Stimulated activated CD4-positive, alpha-beta T cell treated with anti-CD3 and anti-CD28 coated beads, Interleukin-15, amount 100 ng/mL, for 1 hour (primary cell): ENCODE measurements at places on chromosomes 11 and 22.

GRCh38 chr11:62061356-62062222 lies 62.2 kb upstream of the INCENP start:
- no peak for DNase-seq

DNA sequence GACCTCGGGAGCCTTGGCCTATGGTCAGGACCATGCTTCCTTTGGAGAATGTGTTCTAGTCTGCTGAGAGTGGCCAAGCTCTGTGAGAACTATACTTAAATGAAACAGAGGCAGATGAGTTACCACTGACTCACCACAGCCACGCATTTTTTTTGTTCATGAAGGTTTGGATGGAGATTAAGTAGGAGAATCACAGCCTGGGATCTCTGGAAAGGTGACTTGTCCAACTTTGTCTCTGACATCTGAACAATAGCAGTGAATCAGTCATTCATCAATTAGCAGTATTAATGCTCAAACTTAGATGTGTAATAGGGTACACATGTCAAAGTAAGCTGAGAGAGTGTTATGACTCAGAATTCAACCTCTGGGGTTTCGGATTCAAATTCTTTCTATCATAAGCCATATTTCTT lies 100.7 kb upstream of the ANO3 start:
- DNase-seq, result no peak

DNA sequence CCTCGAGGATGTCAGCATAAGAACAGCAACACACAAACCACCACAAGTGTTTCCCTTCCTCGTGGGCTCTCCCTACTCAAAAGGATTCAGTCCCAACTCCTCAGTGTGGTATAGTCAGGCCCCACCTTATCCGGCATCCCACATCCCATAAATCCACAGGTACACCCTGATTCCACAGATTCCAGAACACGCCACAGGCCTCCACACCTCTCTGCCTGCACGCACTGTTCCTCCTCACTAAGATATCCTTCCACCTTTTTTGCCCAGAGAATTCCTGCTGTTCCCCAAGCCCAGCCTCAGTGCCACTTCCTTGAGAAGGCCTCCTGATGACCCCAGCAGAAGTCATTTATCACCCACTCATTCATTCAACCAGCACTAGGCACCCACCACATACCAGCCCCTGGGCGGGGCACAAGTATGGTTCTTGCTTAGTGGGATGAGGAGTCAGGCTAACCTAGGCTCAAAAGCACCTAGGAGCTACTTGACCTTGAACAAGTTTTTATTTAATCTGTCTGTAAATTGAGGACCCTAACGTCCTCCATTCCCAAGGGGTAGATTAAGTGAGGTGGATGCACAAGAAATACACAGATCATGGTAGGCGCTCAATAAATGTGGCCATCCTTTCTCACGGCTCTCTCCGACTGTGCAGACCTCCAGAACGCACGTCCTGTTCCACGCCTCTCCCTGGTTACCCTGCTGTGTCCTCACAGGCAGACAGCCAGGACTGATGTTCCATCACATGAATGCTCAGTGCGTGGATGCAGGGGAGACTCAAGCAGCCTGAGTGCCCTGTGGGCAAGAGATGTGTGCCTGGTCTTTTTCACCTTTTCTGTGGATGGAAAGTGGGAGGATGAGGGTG lies 2.1 kb upstream of the KCNJ4 start:
- DNase-seq, result no peak

GRCh38 chr22:33969045-33969444 lies 48.8 kb upstream of the LARGE1 start:
- no peak for DNase-seq

GRCh38 chr11:34161812-34162492 lies 56.5 kb downstream of the NAT10 start:
- no peak for DNase-seq

- DNase-seq, result no peak
Observed at GRCh38 chr22:29937940-29938693, 55.1 kb downstream of the MTMR3 start.

GRCh38 chr22:31272522-31273446 lies 19.5 kb downstream of the PIK3IP1 start:
- no peak for DNase-seq

GRCh38 chr11:126800009-126800408 lies 200.6 kb downstream of the KIRREL3 start:
- no peak for DNase-seq

- DNase-seq, result no peak
Observed at GRCh38 chr11:30255637-30256036, 24.8 kb downstream of the FSHB start.

DNA sequence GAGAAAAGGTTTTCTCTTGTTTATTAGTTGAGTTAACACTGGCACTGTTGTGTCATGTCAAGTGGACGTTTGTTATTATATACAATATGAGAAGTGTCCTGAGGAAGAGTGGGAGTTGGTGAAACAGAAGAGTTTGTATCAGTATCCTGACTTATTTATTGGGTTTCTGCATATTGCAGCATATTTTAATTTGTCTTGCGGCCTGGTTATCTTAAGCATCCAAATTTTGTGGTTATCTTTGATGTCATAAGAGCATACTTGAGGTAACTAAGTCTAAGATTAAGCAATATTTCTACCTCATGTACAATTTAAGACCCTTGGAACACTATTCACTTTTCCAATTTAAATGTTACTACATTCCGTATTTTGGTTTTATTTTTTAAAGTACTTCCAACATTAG lies 103.5 kb downstream of the DDX10 start:
- no peak for DNase-seq

- DNase-seq, result no peak
Observed at GRCh38 chr11:88402192-88402715, 64.7 kb upstream of the CTSC start.

DNA sequence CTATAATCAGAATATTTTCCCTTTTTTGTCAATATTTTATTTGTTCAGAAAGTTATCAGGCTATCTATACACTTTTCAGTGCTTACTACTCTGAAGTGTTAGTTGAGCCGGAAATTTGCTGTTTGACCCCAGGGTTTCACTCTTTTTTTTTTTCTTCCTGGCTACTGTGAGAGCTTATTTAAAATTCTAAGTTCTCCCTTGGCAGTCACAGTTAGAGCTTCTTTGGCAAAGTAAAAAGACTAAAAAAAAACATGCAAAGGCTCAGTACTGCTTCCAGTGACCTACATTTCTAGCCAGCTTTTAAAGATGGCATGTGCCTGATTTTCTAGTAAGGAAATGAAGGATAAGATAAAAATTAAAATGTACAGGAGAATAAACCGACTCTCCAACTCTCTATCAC lies 48.4 kb downstream of the ELP4 start:
- no peak for DNase-seq

DNA sequence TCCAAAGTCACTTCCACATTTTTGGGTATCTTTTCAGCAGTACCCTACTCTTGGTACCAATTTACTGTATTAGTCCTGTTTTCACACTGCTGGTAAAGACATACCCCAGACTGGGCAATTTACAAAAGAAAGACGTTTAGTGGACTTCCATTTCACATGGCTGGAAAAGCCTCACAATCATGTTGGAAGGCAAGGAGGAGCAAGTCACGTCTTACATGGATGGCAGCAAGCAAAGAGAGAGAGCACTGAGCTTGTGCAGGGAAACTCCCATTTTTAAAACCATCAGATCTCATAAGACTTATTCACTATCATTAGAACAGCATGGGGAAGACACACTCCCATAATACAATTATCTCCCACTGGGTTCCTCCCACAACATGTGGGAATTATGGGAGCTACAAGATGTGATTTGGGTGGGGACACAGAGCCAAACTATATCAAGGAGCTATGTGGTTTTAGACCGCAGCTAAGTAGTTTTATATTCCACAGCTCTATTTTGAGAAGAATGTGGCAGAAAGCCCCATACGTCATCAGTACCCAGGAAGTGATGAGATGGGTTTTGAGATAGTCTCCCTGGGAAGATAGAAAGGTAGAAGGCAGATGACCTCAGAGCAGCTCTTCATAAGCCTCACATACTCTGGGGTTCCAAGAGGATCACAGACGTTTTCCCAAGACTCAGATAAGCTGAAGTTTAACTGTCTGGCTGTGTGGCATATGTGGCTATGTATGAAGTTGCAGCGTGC lies 96.3 kb downstream of the APIP start:
- no peak for DNase-seq

DNA sequence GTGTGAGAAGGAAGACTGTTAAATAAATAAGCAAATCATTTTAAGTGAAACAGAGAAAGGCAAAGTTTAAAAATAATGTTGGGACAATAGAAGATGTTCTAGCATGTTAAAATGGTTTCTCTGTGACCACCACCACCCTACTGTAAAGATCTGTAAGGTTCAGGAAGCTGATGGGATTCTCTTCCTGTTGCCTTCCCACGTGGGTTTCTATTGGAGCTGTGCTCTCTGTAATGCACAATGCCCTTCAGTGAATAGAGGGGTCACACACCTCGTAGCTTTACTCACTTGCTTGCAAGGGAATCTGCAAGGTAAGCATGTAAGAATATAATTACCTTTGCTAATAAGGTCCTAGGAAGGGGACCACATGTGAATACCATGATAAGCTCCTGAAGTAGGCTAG lies 170.5 kb downstream of the CASP12 start:
- DNase-seq, result no peak

DNA sequence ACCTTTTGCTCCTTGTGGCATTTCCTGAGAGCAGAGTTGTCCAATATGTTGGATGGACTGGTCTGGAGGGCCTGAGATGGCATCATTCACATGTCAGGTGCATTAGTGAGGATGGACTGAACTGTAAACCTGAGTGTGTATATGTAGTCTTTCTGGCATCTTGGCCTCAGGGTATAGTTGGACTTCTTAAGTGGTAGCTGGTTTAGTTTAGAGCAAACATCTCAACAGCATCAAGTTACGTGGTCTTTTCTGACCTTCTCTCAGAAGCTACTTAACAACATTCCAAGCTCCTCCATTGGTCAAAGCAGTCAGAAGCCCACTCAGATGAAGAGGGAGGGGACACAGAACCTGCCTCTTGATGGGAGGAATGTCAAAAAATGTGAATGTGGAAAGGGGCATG lies 829.9 kb downstream of the METTL15 start:
- DNase-seq, result no peak

GRCh38 chr11:69983571-69983877 lies 94.6 kb upstream of the ANO1 start:
- DNase-seq, result no peak

- DNase-seq, result no peak
Observed at GRCh38 chr11:18754308-18754707, 28.3 kb upstream of the IGSF22 start.

GRCh38 chr11:122198291-122198983 lies 82.4 kb upstream of the BLID start:
- DNase-seq, result no peak

DNA sequence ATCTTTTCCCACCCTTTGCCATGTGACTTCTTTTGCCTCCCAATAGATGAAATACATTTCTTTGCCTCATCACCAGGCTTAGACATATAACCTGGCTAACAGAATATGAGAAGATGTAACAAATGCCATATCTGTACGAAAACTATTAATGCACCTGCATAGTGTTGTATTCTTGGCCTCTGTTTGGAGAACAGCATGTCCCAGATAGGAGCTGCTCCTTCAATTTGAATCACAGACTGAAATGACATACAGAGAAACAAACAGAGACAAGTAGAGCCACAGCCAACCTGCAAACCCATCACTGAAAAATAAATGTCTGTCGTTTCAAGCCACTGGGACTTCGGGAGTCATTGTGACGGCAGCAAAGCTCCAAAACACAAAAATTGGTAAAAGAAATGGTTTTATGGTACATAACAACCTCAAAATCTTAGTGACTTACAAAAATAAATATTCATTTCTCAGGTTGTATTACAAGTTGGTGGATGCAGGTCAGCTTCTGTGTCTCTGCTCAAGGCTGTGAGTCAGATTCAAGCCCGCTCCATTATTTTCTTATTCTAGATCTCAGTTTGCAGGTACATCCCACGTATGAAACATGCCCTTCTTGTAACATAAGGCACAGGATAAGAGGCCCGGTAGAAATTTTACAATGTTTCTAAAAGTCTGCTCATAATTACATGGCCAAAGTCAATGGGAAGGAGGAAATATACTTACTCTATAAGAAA lies 171.3 kb upstream of the SOX6 start:
- no peak for DNase-seq

DNA sequence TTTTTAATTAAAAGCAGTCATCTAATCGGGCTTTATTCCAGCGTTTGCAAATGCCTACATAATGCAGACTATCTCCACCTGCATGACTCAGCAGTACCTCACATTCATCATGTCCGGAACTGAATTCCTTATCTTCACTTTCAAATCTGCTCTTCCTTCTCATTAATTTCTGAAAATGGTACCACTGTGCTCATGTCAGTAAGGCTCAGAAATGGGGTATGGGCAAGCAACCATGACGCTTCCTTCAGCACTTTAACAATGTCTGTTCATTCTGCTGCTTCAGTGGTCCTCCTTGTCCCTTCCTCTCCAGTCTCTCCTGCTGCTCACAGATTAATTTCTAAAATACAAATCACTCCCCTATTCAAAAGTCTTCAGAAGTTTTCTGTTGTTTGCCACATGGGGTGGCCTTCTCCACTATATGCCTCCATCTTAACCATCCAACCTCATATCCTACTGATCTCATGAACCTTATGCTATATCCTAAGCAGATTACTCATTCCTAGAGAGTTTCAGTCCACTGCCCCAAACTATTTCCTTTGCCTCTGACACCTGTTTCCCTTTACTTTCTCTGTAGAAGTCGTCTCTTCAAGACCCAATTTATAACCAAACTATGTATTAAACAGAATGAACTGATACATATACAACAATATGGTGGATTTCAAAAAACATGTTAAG lies 7.0 kb downstream of the GTF2H1 start:
- DNase-seq, result no peak

GRCh38 chr11:6505577-6506240 lies 8.6 kb downstream of the DNHD1 start:
- no peak for DNase-seq

- no peak for DNase-seq
Observed at GRCh38 chr11:72935700-72936099, 121.5 kb downstream of the ATG16L2 start.

DNA sequence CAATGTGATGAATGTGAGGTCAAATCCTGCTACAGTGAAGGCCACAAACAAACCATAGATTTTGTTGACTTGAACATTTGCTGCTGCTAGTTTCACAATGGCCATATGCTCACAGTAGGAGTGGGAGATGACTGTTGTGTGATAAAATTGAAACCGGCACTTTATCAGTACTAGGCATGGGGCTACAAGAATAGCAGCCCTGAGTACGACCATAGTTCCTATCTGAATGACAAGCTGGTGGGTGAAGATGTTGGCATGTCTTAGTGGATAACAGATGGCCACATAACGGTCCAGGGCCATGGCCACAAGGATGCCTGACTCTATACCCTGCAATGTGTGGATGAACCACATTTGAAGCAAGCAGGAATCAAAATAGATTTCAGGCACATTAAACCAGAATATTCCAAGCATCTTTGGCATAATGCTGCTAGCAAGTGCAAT lies 2.8 kb downstream of the OR52A1 start:
- no peak for DNase-seq

GRCh38 chr11:90373971-90374370 lies 151.1 kb upstream of the CHORDC1 start:
- no peak for DNase-seq

DNA sequence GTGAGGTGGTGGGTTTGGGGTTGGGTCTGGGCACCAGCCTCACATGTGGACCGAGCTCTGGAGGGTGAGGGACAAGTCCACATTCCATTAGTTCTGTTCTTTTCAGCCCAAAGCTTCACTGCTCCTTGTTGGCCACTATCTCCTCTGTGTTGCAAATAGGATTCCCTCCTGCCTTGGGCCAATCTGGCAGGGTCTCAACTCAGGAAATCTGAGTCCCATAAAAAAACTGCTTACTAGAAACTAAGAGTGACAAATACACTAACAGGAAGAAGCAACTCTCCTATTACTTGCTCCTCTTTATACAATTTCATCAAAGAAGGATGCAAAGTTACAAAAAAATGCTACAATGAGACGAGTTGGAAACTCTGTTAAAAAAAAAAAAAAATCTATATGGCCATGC lies 66.2 kb upstream of the CSNK1E start:
- no peak for DNase-seq
